ENCODE measurements at places on chromosomes 6 and 20.

GRCh38 chr6:17931227-17931626 lies 56.2 kb downstream of the KIF13A start:
- DNase-seq: no peak

DNA sequence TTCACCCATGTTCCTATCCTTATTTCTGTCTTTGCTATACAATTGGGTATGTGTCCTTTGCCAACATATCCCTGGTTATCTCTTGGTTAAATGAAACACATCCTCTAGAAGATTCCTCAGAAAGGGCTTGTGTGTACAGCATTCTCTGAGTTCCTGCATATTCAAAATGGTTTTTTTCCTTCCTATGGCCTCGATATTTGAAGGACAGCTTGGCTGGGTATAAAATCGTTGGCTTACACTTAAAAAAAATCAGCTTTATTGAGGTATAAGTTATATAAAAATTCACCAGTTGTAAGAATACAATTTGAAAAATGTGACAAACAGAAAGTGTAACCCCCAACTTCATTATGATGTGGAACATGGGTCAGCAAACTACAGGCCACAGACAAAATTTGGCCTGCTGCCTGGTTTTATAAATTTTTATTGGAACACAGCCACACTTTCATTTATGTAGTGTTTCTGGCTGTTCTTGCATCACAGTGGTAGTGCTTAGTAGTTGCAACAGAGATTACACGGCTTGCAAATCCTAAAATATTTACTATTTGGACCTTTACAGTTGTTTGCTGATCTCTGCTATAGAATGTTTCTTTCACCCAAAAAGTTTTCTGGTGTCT lies 16.7 kb downstream of the PCMT1 start:
- no peak for DNase-seq

DNA sequence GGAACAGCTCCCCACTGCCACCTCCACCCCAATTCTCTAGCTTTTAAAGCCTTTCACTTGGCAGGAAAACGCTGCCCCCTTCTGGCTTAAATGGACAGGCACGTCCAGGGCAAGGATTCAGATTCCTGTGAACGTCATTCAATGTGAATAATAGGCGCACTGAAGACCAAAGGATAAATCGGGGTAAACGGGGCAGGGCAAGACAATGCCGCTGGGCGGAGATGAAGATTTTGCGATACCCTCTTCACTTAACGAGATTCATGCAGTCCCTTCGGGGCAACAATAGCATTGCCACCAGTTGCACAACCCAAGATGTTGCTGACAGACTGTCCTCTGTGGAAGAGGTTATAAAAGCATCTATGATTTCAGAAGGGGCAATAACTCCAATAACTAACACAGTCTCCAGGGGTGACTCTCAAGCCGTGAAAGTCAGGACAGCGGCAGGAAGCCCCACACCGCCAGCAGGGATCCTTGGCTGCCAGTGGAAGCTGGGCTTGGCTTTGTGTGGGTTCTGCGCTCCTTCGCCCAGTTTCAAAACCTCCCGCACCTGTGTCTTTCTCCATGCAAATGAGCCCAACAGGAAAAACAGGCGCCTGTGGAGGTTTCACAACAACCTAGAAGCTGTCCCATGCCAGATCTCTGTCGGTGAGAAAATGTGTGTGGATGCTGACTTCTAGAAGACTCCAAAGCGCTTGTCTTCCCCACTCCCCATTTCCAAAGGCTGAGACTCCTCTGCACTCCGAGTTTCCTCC lies 291.8 kb downstream of the BMP7 start:
- DNase-seq: peak; percentile 79

GRCh38 chr20:55583036-55583435 lies 422.3 kb downstream of the CBLN4 start:
- DNase-seq: no peak

DNA sequence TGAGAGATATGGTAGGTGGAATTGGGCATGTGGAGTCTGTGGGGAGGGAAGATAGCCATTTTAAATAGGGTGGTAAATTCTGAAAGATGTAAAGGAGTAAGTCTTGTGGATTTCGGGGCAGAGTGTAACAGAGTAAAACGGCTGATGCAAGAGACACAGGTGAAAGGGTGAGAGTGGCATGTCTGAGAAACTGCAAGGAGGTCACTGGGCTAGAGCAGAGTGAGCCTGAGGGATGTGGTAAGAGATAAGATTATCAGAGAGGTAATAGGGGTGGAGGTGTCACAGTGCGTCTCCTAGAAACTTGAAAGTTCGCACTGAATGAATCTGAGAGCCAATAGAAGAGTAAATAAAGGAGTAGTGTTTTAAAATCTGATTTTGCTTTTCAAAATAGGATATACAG lies 308.1 kb downstream of the EPM2A start:
- DNase-seq: no peak

GRCh38 chr6:56682635-56683034 lies 39.9 kb upstream of the DST start:
- no peak for DNase-seq

DNA sequence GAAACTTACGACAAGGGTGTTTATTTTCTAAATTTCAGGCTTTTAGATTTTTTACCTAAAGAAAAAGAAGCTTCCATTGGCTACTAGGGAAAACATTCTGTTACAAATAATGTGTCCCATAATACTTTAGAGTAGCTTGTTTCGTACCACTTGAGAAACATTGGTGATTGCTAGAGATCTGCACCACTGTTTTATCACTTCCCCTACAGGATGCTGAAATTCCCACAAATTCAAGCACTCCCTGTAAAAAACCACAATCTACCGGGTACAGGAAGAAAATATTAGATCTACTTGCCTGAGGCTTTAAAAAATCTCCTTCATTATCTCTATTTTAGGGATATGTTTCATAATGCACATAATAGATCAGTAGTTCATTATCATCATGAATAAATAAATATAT lies 29.9 kb downstream of the SEL1L2 start:
- no peak for DNase-seq

GRCh38 chr6:117469356-117469755 lies 13.1 kb upstream of the DCBLD1 start:
- no peak for DNase-seq

- DNase-seq: no peak
Measured at GRCh38 chr6:105257340-105257739, 77.5 kb upstream of the POPDC3 start.

DNA sequence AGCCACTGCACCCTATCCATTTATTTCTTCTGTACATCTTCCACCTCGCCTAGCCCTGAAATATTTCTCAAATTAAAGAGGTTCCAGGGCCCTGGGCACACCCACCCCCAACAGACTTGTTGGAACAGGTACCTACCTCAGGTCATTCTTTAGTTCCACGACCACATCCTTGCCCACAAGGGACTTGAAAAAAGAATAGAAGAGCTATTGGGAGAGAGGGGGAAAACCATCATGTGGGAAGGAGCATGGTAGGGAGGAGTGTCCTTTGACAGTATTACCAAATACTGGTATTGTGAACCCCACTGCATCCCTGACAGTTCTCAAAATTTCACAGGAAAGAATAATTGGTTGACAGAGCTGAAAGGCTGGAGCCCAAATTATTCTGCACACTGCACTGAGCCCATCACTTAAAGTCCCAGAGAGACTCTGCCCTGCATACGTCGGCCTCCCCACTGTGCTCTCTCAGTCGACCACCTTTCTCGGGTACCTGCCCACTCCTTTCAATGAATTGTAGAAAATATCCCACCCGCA lies 762 bp downstream of the LSM2 start:
- DNase-seq: no peak

GRCh38 chr20:51420111-51420510 lies 122.4 kb downstream of the NFATC2 start:
- peak; percentile 27 for DNase-seq

DNA sequence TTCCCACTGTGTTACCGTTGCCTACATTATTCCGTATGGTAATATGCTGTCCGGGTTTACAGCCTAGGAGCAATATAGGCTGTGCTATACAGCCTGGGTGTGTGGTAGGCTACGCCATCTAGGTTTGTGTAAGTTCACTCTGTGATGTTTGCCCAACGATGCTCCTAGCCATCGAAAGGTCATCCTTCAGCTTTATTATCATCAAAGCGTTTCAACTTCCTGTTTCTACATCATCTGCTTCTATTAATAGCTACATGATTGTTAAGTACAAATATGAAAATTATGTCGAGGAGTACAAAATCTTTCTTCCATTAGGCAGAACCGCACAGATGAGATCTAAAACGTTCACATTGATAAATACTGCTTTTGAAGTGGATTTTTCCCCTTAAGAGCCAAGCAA lies 69.9 kb downstream of the PPP1R14C start:
- no peak for DNase-seq

DNA sequence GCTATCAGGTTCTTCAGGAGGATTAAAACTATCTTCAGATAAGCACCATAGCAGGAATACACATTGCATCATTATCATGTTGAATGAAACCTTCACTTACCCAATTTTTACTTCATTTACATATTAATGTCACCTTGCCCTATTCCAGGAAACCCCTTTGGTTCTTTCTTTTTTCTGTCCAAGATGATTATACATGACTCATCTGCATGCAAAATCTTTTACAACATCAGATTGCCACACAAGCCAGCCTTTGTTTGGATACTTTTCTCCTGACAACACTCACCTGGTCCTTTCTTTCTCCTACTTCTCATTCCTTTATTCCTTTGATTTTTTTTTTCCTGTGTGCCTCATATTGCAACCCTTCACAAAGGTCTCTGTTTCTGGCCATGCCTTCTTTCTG lies 200.5 kb upstream of the POU3F2 start:
- DNase-seq: no peak

- no peak for DNase-seq
Measured at GRCh38 chr6:35282472-35282871, 15.1 kb upstream of the DEF6 start.

DNA sequence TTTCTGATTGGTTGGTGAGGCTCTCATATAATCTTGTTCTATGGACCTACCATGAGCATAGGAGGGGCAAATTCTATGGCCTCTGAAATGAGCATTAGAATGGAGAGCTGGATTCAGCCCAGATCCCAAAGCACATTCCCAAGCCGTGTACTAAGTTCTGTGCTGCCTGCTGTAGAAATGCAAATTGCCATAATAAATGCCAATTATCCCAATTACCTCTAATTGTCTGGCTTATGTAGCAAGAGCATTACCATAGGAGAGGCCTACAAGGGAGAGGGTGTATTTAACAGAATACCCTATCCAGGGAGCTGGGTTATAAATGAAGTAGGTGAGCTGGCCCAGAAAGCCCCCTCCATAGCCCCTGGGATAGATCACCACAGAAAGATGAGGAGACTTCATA lies 126.8 kb downstream of the LRFN2 start:
- no peak for DNase-seq

- DNase-seq: no peak
Measured at GRCh38 chr20:1280195-1281102, 14.4 kb downstream of the SNPH start.

DNA sequence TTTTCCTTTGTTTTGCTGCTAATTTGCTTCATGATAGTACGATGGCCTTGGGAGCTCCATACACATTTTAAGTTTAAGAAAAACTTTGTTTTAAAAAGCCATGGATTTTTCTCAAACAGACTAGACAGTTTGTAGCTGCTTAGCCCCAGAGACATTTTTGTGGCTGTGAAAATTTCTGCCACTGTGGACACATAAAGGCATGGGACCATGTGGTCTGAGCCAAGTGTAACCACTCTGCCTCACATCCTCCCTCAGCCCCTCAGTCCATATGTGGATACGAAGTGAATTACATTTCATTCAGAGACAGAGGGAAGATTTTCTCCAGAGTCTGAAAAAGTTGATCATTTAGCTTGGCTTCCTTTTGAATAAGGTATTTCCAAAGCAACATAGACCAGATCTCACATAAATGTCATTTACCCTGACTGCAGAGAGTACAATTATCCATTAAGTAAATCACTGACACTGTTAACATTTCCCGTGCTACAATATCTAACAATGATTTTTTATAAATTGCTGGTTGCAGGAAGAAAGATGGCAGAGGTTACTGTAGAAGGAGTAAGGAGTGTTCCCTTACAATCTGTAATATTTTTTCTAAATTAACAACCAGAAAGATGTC lies 87.4 kb downstream of the GJA1 start:
- peak; percentile 43 for DNase-seq

DNA sequence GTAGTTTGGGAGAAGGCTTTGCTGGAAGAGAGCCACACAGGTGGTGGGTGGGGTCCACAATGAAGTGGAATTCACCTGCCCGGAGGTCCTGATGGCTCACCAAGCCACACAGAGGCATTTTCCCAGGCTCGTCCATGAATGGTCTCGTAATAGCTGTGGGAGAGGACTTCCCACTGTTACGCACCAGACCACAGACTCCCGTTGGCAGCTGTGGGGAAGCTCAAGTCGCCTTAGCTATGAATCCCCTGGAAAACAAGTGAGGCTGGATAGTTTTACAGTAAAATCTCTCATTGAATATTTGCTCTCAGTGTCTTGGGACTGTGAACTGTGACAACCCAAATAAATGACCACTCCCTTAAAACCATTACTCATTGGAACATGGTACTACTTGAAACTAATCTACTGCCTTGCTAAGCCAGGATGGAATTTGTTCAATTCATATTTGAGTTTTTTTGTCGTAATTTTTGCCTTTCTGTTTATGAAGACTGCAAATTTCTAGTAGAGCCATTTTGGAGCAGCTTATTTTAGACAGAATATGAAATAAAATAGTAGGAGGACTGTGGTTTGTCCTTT lies 79.4 kb downstream of the JAG1 start:
- DNase-seq: no peak

- DNase-seq: no peak
Measured at GRCh38 chr6:2116496-2116895, 128.9 kb downstream of the GMDS start.

- no peak for DNase-seq
Measured at GRCh38 chr6:37492991-37493660, 6.6 kb downstream of the CCDC167 start.

DNA sequence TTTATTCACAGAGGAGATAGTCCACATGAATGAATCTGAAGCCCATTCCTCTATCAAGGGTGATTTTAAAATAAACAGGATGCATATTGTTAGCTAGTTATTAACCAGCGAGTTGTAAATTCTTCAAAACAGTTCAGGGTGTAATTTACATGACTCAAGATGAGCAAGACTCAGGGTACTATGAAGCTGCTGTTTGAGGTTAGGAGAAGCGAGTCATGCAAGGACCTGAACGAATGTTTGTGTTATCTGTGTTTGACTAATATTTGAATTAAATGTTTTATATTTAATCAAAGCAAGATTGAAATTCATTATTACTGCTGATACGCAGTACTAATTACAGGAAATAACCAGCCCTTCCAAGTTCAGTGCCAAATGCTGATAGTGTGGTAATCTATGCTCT lies 191.1 kb downstream of the SAMD5 start:
- peak; percentile 30 for DNase-seq

Data from AG20443 (cell line).